Type B pancreatic cell (in vitro differentiated cells): ENCODE measurements at places on chromosomes 1 and 21. TPM values are rescaled to one million over a fixed set of nuclear protein-coding genes. Genes with fewer than 3 reads are reported as not detected.

GRCh38 chr1:39107341-39108290, 81.5 kb downstream of the NDUFS5 start:
- H3K4me1 ChIP-seq, result peaks cover 35% of the 10 kb centered on the region
- H3K27ac ChIP-seq, result no peak overlapping the region
- no peak for DNase-seq
- no peak overlapping the region for H3K4me3 ChIP-seq

GRCh38 chr1:234730770-234731568, 121.0 kb upstream of the IRF2BP2 start:
- H3K4me1 ChIP-seq, result peaks cover 71% of the 10 kb centered on the region
- no peaks in the 10 kb centered on the region for H3K27me3 ChIP-seq
- no peak for DNase-seq
- H3K4me3 ChIP-seq, result no peak overlapping the region
- no peaks in the 10 kb centered on the region for H3K36me3 ChIP-seq
- peak overlapping the region; percentile 52 for H3K27ac ChIP-seq

DNA sequence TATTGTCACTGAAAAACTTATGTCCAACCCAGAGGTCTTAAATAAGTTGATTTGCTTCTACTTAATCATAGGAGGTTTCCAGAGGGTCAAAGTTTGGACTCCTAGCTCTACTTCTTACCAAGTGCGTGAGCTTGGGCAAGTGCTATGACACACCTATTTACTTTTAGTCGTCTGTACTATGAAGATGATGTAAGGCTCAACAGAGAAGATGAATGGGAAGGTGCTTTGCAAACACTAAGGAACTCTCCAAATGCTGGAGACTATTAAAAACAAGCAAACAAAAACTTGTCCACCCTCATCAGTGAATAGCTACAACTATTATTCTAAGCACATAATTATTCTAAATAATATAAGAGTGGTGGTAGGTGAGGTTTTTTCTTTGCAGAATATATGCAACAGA, 232.3 kb upstream of the USP24 start:
- H3K27me3 ChIP-seq, result no peaks in the 10 kb centered on the region
- DNase-seq, result no peak
- no peak overlapping the region for H3K4me3 ChIP-seq
- H3K27ac ChIP-seq, result no peak overlapping the region
- H3K36me3 ChIP-seq, result no peaks in the 10 kb centered on the region

- peaks cover 21% of the 10 kb centered on the region for H3K27me3 ChIP-seq
- H3K27ac ChIP-seq, result peak overlapping the region; percentile 98
- H3K36me3 ChIP-seq, result peaks cover 39% of the 10 kb centered on the region
- no peak for DNase-seq
- H3K4me1 ChIP-seq, result peaks cover 26% of the 10 kb centered on the region
Measured at GRCh38 chr1:209786146-209786545, 1.8 kb upstream of the C1orf74 start.

DNA sequence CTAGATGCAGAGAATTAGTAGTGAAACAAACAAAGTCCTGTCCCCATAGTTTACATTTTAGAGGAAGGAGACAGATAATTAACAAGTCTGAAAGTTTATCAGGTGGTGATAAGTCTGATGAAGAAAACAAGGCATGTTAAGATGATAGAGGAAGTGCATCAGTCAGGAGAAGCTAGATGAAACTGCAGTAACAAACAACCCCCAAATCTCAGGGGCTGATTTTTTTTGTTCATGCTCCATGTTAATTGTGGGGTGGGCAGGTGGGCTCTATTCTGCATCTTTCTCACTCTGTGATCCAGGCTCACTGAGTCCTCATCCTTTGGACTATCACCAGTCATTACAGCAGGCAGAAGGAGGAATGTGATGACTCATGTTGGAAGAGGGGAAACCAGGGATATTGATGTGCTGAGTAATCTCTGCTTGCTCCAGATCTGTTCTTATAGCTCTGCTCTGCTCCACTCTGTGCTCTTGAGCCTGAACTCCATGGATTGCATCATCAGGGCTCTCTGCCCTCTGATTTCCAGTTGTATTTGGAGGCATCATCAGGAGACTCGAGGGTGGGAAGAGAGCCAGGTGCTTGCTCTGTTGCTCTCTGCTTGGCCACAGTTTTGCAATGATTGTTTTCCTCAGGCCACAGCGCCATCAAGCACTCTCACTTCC, 166.9 kb downstream of the IER5 start:
- no peak overlapping the region for H3K4me3 ChIP-seq
- H3K27ac ChIP-seq, result no peak overlapping the region
- no peaks in the 10 kb centered on the region for H3K36me3 ChIP-seq
- peaks cover 24% of the 10 kb centered on the region for H3K27me3 ChIP-seq
- no peak for DNase-seq

GRCh38 chr1:180842491-180843275, 70.0 kb upstream of the KIAA1614 start:
- no peaks in the 10 kb centered on the region for H3K27me3 ChIP-seq
- peaks cover 19% of the 10 kb centered on the region for H3K4me1 ChIP-seq
- H3K27ac ChIP-seq, result no peak overlapping the region
- no peak overlapping the region for H3K4me3 ChIP-seq
- DNase-seq, result no peak

DNA sequence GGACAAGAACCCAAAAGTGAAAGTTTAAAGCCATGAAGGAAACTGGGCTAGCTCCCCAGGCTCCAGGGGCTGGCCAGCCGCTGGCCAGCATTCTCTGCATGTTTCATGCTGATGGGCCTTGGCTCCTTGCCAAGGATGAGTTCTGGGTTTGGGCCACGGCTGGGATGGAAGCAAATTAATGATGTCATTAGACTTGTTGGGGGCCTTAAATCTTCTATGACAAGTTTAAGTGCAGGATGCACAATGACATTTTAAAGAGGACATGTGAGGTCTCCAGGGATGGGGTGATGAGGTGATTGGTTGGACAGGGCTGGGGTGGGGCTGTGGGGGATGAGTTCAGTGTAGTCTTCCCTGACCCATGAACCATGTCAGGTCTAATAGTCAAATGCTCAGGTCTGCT, 199.6 kb downstream of the TRABD2B start:
- peak overlapping the region; percentile 25 for H3K27ac ChIP-seq
- H3K4me1 ChIP-seq, result peaks cover 11% of the 10 kb centered on the region
- peaks cover 15% of the 10 kb centered on the region for H3K36me3 ChIP-seq

DNA sequence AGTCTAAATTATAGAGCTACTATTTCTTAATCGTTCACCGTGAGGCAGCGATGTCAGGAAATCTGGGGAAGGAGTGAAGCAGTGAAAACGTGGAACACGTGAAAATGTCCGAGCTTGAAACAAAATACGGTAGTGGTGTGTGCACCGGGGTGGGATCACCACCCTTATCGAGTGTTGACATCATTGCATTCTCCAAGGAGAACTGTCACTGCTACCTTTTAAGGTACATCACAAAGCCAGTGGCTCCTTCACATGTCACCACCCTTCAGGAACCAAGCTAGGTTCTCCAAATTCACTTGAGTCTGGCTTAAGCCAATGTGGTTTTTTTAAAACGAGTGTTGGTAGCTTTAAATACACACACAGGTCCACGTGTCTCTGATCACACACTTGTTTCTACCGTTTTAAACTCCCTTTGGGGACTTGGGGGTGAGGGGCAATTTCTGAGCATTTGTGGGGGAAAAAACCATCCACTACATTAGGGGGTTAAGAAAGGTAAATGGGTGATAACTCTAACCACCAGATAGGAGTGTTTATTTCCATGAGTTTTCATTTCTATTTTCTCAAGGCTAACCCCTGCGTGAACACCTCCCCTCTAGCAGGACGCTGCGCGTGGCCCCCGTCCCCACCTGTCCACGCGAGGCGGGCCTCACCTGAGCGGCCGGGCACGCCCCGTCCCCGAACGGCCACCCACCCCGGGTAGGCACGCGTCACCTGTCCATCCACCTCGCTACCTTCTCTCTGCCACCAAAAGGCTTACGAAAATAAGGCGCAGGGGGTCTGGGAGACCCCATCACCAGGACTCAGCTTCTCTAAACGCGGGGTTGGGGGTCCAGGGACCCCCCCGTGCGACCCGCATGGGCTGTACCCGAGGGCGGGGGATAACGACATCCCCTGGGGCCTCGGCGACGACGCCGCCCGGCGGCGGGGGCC, 978 bp downstream of the PRDM15 start:
- no peaks in the 10 kb centered on the region for H3K36me3 ChIP-seq
- H3K4me1 ChIP-seq, result peaks cover 10% of the 10 kb centered on the region
- no peaks in the 10 kb centered on the region for H3K27me3 ChIP-seq
- H3K27ac ChIP-seq, result peak overlapping the region; percentile 92
- peak overlapping the region; percentile 93 for H3K4me3 ChIP-seq
- no peak for DNase-seq

DNA sequence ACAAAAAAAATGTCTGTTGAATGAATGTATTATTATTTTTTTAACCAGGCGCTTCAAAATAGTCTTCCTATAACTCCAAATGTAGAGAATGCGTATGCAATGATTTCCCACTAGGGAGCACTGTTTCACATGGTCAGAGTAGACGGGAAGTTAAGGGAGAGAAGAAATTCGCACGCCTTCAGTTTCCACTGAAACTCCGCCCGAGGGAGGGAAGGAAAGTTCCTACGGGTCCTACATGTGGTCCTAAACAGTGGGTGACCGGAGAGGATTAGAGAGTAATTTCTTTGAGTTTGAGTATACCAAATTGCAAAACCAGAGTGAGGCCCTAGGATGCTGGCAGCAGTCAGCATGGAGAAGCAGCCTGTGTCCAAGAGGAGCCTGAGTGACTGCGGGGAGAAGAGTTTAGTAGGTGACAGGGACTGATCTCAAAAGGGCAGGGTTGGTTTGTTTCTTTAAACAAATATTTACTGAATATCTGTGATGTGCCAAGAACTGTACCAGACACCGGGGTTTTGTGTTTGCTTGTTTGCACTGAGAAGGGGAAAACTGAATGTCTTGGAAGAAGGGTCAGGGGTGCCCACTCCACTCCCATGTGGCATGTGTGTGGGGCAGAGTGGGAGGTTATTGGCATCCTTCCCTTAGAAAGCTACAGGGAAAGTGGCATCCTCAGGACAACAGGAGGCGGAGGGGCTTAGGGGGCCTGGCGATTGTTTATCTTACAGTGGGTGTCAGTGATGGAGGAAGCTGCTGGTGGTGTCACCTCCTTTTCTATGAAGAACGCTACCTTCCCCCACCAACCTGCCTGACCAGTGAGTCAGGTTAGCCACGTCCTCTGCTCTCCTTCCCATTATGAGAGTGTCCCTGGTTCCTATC, 22.8 kb downstream of the RNU5D-1 start:
- no peak overlapping the region for H3K4me3 ChIP-seq
- no peak overlapping the region for H3K27ac ChIP-seq
- DNase-seq, result no peak
- H3K4me1 ChIP-seq, result peaks cover 10% of the 10 kb centered on the region
- H3K36me3 ChIP-seq, result peaks cover 10% of the 10 kb centered on the region

- H3K27me3 ChIP-seq, result no peaks in the 10 kb centered on the region
- no peaks in the 10 kb centered on the region for H3K36me3 ChIP-seq
- no peak overlapping the region for H3K27ac ChIP-seq
Measured at GRCh38 chr1:191690931-191691330, 467.3 kb upstream of the RGS18 start.

- H3K36me3 ChIP-seq, result no peaks in the 10 kb centered on the region
- no peak for DNase-seq
- peaks cover 2% of the 10 kb centered on the region for H3K27me3 ChIP-seq
- H3K4me3 ChIP-seq, result no peak overlapping the region
Measured at GRCh38 chr1:219570937-219571336, 42.0 kb downstream of the ZC3H11B start.

DNA sequence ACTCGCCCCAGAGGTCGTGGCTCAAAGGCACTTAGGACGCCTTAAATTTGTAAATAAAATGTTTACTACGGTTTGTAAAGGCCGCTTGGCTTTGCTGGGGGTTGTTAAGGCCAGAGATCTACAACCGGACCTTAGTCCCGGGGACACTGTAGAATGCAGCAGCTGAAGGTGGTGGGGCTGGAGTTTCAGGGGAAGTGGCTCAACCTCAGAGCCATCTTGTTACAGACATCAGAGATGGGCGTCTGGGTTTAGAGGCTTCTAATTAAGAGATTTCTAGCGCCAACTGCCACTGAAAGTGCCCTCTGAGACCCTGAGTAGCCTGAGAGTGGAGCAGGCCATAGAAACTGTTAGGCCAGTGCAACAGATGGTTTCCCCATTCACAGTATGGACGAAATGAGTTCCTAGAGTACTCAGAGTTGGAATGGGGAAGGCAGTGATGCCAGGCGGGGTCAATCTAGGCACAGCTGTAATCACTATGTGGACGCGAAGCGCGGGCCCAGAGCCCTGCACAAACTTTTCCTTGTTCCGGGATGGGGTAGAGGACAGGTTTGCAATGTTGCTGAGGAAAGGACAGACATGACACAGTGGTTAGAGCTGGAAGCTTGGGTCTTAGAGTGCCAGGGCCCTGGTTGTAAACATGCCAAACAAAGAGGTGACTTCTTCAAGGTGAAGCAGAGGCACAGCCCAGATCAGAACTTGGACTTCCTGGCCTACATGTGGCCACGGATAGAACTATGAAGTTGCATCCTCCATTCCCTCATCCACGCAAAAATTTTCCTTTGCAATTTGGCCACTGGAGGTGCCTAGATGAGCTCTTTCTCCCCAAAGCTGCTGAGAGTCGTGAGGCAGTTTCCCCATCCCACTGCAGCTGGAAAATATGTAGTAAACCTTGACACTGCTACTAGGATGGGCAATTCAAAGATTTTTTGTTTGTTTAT, 6.0 kb downstream of the HLX start:
- H3K27me3 ChIP-seq, result peaks cover 100% of the 10 kb centered on the region
- H3K4me1 ChIP-seq, result peaks cover 18% of the 10 kb centered on the region
- H3K27ac ChIP-seq, result no peak overlapping the region
- DNase-seq, result no peak

DNA sequence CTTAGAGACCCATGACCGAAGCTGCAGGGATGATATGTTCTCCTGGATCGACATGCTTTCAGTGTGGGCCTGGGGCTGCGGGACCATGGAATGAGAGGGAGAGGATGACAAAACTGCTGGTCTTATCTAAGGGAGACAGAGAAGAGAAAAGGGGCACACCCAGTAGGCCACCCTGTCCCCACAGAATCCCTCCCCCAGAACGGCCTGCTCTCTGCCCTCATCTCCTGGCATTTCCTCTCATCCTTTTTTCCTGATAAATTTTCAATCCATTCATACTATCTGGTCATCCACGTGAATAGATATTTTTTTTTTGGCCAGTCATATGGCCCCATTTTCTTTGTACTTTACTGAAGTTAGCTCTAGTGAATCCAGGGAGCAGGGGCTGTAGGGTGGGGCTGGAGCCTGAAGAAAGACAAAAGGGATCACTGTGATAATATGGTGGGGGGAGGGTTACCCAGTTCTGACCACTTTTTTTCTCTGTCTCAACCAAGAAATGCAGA, at the start of gene PKLR:
TSS of gene PKLR (minus strand) at position 97 of the 500 bp plus-strand sequence. CDS start at position 54, 43 bp downstream.
- no peaks in the 10 kb centered on the region for H3K36me3 ChIP-seq
- peak within 1 kb of the TSS; percentile 29 for H3K27ac ChIP-seq
- DNase-seq, result no peak
- H3K4me1 ChIP-seq, result no peaks in the 10 kb centered on the region
- no peak within 1 kb of the TSS for H3K4me3 ChIP-seq

The AZIN2 gene
- total RNA-seq, result 5.1 and 8.9 TPM in 2 replicates

The MYOG gene
- 2.1 TPM in 1 of 2 replicates, not detected in the other for total RNA-seq

The FAM163A gene
- total RNA-seq, result 1.4 and 2.5 TPM in 2 replicates

The ARL8A gene
- 58.6 and 69.1 TPM in 2 replicates for total RNA-seq

The KRTAP19-6 gene
- total RNA-seq, result not detected in 2 replicates

The CRYAA gene
- total RNA-seq, result not detected in 2 replicates

The SCCPDH gene
- 18.1 and 34.1 TPM in 2 replicates for total RNA-seq
